ENCODE measurements at places on chromosomes 7 and 10. TPM values are rescaled to one million over a fixed set of nuclear protein-coding genes. Genes with fewer than 3 reads are reported as not detected.

SLC39A12 gene
- not detected for total RNA-seq

IGFBP3 gene
- 75.4 TPM for total RNA-seq

- no peak for DNase-seq
Observed at GRCh38 chr10:124742413-124743190, 1.6 kb downstream of the FAM53B start.

- DNase-seq: no peak
Observed at GRCh38 chr7:22669692-22670421, 57.1 kb upstream of the IL6 start.

ERVW-1 gene
- total RNA-seq: not detected

TBX20 gene
- total RNA-seq: 109 TPM

ZNF32 gene
- 41.3 TPM for total RNA-seq

DNA sequence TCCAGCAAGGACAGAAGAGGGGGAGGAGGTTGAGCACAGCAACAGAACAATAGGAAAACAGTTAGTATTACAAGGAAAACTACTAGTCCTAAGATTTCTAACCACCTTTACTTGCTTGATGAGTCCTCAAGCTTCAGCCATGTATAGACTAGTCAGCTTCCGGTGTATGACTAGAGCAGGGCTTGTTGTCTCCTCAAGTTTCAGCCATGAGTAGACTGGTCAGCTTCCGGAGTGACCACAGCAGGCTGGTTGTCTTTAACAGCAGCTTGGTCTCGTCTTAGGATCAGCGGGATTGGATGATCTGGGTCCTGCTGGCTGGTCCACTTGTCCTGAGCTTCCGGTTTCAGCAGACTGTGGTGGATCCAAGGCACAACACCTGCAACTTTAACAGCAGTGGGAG is 10.6 kb upstream of the ZNF239 start:
- DNase-seq: no peak

DNA sequence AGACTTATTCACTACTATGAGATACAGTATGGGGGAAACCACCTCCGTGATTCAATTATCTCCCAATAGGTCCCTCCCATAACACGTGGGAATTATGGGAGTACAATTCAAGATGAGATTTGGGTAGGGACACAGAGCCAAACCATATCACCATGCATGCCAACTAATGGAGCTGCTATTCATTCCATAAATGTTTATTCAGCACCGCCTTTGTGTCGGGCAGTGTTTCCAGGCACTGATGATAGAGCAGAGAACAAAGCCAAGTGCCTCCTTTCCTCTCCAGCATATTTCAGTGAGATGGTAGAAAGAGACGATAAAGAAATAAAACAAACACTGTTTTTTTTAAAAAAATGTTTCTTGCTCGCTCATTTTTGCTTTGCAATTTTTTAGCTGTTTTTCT is 295.9 kb upstream of the FOXK1 start:
- no peak for DNase-seq

GPER1 gene
- 7.6 TPM for total RNA-seq

GRCh38 chr7:123230147-123230546 is 30.4 kb upstream of the SLC13A1 start:
- no peak for DNase-seq

DNA sequence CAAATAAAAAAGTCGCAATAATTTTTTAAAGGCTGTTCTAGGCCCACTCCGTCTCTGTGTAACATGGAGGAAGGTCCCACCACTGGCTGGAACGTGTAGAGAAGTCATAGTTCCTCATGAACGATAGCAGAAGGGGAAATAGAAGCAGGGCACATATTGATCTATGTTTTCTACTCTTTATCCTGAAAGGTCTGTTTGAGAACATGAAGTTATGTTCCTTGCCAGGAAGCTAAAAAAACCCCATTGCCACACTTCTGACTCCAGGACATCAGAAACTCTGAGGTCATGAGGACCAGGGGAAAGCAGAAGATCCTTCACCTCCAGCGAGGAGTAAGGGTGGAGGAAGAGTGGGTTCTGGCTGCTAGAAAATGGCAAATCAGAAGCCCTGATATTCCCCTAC is 10.8 kb downstream of the ANKRD22 start:
- DNase-seq: no peak

DRGX gene
- not detected for total RNA-seq
